ENCODE measurements at places on chromosomes 11 and 22.

GRCh38 chr22:43185860-43186261 is 1.1 kb downstream of the TTLL12 start:
- no peak for DNase-seq

DNA sequence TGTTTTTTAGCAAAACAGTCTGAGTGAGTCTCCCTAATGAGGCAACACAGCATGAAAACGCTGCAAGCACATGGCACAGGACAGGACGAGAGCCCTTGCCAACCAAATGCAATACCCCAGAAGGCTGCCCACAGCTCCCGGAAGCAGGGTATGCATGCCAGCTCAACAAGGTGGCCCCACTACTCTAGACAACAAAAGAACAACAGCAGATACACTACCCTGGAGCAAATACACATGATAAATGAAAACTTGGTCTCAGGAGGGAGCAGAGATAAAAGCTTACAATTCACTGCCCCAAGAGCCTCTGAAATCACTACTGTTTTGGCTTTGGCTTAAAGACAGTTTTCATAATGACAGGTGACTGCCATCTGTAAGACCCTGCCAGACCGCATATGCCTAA is 785.4 kb upstream of the API5 start:
- DNase-seq: no peak

- no peak for DNase-seq
Observed at GRCh38 chr22:19398652-19399051, 32.9 kb downstream of the HIRA start.

DNA sequence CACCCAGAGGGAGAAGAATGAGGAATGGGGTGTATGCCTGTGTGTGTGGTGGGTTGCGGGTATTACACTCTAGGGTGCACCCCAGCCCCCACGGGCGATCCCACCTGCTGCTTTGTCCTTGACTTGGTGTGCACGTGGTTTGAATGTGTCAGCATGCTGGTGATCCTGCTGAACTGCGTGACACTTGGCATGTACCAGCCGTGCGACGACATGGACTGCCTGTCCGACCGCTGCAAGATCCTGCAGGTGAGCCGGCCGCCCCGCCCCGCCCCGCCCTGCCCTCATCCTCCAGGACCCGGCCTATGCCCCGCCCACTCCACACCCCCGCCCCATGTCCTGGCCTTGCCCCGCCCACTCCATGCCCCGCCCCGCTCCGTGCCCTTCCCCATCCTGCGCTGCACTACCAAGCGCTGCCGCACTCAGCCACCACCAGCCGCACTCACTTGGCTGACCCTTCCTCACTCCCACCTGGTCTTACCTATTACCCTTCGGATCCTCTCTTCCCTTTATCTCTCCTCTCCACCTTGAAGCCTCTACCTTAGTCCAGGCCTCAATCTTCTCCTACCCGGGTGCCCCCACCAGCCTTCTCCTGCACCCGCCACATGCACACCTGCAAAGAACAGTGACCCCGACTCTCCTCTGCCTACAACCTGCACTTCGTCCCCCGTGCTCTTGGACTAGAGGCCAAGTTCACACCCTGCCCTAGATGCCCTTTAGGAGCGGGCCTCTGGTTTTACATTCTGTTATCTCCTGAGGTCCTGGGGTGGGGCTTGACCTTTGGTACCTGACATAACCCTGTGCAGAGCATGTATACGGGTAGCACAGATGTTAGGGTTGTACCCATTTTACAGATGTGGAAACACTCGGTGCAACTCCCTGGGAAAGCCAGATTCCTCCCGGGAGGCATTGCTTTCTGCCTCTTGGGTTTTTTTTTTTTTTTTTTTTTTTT is 27.7 kb downstream of the CACNA1I start:
- DNase-seq: peak; percentile 40

DNA sequence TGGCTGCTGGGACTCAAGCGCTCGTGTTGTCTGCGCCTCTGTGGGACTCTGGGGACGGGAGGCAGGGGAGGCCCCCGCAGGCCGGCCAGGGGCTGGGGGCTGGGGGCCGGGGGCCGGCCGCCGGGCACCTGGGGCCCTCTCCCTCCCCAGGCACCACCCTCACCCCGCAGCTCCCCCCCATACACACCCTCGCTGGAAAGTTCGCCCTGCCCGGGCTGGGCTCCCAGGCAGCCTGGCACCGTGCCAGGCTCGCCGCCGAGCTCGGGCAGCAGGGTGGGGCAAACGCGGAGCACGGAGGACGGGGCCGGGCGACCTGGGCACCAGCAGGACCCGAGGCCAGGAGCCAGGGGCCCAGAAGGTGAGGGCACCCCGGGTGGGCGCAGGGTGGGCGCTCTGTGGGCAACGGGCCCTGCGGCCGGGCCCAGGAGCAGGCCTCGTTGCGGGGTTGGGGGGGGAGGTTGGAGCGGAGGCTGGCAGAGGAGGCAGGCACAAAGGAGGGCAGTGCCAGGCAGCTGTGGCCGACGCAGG is 76.7 kb upstream of the WNT7B start:
- peak; percentile 50 for DNase-seq

- no peak for DNase-seq
Observed at GRCh38 chr11:63686926-63687325, 5.6 kb downstream of the RTN3 start.

DNA sequence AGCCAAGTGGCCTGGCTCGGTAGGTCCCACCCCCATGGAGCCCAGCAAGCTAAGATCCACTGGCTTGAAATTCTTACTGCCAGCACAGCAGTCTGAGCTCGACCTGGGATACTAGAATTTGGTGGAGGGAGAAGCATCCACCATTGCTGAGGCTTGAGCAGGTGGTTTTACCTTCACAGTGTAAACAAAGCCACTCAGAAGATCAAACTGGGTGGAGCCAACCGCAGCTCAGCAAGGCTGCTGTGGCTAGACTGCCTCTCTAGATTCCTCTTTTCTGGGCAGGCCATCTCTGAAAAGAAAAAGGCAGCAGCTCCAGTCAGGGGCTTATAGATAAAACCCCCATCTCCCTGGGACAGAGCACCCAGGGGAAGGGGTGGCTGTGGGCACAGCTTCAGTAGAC is 22.3 kb upstream of the OR5B21 start:
- DNase-seq: no peak

- DNase-seq: no peak
Observed at GRCh38 chr11:31809857-31810778, 1.0 kb downstream of the PAX6 start.

- no peak for DNase-seq
Observed at GRCh38 chr11:123559523-123559955, 94.9 kb downstream of the SCN3B start.

DNA sequence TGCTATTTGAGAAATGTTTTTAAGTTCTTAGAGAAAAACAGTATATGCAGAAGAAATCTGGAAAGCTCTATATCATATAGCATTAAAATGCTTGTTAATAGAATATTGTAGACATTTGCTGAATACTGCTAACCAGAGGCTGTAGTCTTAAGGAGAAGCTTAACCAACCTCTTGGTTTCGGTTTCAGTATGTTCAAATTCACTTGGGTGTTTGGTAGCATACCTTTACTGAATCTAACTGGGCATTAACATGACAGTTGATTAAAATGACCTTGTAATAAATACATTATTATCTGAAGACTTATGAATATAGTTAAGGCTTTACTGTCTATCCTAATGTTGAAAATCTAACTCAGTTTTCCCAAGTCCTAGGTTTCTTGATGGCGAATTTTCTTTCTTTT is 5.4 kb downstream of the PCF11 start:
- no peak for DNase-seq

DNA sequence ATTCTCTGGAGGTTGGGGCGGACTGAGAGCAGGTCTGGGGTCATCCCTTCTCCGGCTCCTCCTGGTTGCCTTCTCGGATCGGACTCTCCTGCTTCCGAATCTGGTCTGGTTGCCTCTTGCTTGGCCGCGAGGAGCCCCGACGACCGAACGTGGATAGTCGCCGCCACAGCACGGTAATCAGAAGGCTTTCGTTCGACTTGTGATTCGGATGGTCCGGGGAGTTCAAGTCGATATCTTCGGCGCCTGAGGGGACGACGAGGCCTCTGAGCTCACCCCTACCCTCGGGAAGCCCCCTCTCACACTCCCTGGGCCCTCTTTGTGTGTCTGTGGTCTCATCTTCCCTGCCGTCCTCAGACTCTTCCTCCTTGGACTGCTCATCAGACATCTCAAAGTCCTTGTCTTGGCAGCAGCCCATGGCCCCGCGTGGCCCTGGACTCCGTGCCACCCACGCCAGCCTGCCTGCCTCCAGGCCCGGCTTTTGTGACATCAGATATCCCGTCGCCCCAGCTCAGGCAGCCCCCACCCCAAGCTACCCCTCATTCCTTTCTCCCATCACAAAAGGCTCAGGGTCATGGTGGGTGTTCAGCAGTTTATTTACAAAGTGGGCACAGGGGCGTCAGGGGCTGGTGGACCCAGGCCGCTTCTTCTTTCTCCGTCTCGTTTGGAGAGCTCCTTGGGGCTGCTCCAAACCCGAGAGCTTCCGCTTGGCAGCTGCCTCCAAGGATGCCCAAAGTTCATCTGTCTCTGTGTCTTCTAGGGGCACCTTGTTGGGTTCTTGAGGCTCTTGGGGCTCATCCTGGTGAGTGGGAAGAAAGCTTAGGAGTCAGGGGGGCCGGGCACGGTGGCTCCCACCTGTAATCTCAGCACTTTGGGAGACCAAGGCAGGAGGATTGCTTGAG is at the start of gene TEX54:
Gene TEX54 (minus strand): TSS at position 506 of the 899 bp plus-strand sequence.
- peak; percentile 6 for DNase-seq

GRCh38 chr11:127275774-127276173 is 275.2 kb upstream of the KIRREL3 start:
- no peak for DNase-seq

DNA sequence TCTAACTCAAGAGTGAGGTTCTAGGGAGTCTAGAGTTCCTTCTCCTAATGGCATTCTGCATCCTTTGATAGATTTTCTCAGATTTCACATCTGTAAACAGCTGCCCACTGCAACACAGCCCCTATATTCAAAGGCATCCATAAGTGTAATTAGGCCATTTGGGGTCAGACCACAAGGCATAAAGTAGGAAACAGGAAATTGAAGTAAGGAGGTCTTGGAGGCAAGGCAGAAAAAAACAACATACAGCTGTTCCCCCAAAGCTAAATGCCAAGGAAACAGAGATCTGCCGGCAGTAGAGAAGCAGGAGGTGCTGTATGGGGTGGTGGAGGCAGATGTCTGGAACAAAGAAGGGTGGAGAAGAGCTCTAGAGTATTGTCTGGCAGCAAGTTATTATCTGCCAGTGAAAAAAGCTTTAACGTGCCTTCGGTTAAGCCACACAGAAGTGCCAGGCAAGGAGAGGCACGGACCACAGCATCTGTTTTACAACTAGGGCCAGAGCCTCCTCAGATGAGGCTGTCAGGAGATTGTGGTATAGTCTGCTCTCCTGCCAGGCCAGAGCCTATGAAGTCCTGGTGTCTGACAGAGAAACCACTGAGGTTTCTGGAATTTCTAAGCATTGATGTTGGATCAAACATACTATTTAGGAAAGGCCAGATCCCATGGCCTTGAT is 100.2 kb upstream of the CHRM4 start:
- DNase-seq: no peak
